Forelimb muscle (tissue), 1 donor: ENCODE measurements at places on chromosomes 7 and 10. TPM values are rescaled to one million over a fixed set of nuclear protein-coding genes. Genes with fewer than 3 reads are reported as not detected.

DNA sequence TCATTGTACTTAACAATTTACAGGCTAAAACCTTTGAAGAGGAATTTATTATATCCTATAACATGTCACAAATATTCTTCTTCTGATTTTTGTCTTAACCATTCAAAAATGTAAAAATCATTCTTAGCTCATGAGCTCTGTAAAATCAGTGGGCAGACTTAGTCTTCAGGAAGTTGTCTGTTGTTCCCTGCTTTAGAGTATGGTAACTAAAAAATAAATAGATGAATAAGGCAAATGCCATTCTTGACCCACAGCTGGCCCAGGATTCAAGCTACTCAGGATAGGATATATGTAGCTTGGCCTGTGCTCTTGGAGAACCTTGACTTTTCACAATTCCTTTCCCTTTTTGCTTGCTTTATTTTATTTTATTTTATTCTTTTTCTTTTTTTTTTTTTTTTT is 51.5 kb downstream of the LRRC4 start:
- no peak for DNase-seq

DNA sequence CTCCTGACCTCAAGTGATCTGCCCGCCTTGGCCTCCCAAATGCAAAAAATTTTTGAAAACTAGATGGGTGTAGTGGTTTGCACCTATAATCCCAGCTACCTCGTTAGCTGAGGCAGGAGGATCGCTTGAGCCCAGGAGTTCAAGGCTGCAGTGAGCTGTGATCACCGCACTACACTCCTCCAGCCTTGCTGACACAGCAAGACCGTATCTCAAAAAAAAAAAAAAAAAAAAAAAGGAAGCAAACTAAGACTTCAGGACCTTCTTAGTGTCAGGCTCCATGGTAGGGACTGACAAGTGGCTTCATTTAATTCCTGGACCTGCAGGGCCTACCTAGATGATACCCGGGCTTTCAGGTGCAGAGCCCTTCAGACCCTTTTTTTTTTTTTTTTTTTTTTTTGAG is 2.5 kb downstream of the POP7 start:
- no peak for DNase-seq

GRCh38 chr7:115356999-115357702 is 435.3 kb downstream of the MDFIC start:
- DNase-seq, result no peak

MPP7 gene
- 3.6 TPM for polyA plus RNA-seq

DNA sequence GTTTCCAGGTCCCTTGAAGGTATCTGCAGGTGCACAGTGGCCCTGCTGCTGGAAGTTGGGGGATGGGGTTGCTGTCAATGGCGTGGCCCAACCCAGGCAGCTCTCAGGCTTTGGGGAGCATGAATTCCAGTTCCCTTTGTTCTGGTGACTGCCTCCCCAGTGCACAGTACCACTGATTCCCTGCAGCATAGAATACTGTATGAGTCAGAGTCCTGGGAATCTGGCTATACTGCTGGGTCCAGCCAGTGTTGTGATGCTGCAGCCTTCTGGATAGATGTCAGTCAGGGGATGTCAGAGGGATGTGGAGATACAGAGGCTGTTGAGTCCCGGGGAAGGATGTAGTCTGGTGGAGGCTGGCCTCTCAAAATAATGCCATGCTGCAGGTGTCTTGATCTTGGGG is 99.3 kb downstream of the LANCL2 start:
- no peak for DNase-seq

- DNase-seq, result no peak
These were observed 267.6 kb downstream of the SKIDA1 start for GRCh38 chr10:21257919-21258318.
